ENCODE measurements at places on chromosomes 1 and 21. TPM values are rescaled to one million over a fixed set of nuclear protein-coding genes. Genes with fewer than 3 reads are reported as not detected.

DNA sequence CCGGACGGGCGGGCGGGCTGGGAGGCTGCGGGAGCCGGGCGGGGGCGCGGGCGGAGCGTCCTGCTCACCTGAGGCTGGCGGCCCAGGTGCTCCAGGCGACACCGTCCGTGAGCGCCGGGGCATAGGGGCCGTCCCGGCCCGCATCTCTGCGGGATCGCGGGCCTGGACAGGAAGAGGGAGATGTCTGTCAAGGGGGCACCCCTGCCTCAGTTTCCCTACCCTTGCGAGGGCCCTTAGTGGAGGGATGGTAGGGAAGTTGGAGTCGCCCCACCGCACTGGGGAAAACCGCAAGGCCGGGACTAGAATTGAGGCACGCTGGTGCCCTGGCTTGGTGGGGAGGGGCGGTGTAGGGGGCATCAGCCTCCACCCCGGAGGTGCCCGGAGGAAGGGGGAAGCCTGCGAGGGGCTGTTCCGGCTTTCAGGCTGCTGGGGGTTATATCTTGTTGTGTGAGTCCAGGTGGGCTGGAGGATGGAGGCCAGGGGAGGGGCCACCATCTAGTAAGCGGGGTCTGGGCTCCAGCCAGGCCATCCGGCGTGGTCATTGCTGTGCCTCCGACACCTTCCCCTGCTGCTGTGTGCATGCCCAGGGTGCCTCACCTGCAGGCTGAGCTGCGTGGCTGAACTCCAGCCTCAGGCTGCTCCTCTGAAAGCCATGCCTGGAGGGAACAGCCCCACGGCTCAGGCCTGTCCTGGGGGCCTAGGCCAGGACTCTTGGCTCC is 580 bp downstream of the VWA1 start:
- DNase-seq: no peak

- DNase-seq: no peak
These were observed 111.6 kb downstream of the CYYR1 start for GRCh38 chr21:26461500-26461899.

GRCh38 chr1:99986656-99987225 is 16.9 kb downstream of the SLC35A3 start:
- no peak for DNase-seq

Gene CYYR1
- total RNA-seq: not detected

Gene MCOLN3
- total RNA-seq: 1.4 TPM

- DNase-seq: no peak
These were observed 104.6 kb downstream of the NEGR1 start for GRCh38 chr1:72177711-72178110.

DNA sequence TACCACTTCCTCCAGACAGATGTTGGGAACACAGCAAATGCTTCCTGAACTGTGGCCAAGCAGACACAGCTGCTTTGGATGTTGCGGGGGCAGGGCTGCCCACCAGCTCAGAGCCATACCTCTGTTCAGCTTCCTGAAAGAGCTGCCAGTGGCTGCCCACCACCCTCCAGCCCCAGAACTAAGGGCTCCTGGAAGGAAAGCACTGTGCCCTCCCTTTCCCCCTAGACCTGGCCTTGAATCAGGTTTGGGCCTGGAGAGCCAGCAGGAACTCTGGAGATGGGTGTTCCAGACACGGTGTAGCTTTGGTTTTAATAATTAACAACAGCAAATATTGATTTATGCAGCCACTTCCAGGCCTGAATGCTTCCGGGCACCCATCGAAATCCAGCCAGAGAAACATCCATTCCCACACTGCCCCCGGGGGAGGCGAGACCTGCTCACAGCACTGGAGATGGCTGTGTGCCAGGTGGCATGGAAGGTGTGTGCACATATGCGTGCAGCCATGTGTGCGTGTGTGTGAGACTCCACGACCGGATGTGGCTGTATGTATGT is 45.7 kb downstream of the RAP1GAP start:
- no peak for DNase-seq

GRCh38 chr1:157995583-157996169 is 2.2 kb downstream of the KIRREL1 start:
- DNase-seq: no peak

Gene IL23R
- total RNA-seq: not detected

GRCh38 chr21:32566741-32567389 is 18.5 kb downstream of the TCP10L start:
- DNase-seq: no peak

- DNase-seq: no peak
These were observed 1.3 kb upstream of the XKR8 start for GRCh38 chr1:27958513-27958912.

DNA sequence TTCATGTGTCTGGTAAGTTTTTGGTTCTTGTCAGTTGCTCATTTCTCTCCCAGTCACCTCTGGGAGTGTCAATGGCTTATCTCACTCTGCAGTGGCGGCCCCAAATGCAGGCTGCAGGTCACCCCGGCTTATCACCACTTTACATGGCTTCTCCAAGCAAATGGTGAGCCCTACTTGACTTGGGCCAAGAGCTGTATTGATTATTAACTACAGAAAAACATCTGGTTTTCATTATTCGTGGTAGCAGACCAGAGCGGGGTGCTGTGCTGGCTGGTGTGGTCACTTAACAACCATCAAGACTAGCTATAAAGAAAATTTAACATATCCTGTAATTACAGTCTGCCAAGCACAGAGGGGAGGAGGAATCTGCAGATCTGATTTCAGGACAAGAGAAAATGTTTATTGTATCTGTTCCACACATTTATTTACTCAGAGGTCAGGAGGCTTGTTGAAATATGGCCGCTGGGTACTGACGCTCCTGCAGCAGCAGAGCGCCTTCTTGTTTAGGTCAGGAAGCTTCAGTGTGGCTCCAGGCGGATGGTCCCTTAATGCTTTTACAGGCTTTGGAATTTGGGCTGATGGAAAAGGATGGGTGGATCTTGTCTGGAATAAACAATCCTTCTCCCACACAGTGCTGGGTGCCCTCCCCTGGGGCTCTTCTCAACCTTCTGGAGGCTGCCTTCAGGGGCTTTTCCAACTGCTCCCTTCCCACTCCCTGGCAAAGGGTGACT is 87.8 kb downstream of the HLX start:
- peak; percentile 49 for DNase-seq

Gene MTHFR
- total RNA-seq: 3.6 TPM

Gene S100A4
- 33.4 TPM for total RNA-seq

DNA sequence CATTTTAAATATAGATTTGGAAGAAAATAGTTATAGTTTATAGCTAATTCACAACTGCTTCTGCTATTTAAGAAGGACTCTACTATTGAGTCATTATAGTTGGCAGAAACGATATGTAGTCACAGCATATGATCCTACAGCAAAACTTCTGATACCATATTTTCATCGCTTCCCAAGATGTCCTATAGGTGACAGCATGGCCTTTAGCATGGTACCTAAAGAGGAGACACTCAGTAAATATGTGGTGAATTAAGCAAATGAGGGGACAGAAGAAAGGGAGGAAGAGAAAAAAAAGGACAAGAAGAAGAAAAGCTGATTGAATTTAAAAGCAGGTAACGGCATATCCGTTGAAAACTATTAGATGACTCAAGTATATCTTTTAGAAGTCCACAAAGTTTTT is 77.2 kb downstream of the PTGER3 start:
- no peak for DNase-seq

Gene LCE1A
- not detected for total RNA-seq
